CD4-positive, alpha-beta T cell treated with Interleukin-17A for 1 hour (primary cell): ENCODE measurements at places on chromosomes 1 and 21.

- DNase-seq = no peak
Observed at GRCh38 chr1:246544001-246544400, 22.1 kb downstream of the TFB2M start.

- DNase-seq = no peak
Observed at GRCh38 chr1:63524201-63524600, 876 bp downstream of the EFCAB7 start.

DNA sequence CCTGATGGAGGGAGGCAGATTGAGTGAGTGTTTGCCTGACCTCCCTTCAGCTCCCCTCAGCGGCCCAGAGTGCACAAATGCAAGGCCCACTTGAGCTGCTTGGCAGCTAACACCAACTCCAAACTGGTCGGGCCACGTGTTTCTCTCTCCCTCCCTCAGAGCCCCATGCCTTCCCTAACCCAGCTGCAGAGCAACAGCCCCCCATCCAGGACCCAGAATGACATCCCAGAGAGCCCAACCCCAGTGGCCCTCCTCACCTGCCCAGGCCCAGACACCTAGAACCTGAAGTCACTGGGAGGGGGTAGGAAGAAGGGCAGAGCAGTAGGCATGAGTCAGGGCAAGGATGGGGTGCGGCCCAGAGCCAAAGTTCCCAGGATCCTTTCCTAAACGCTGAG, 789 bp upstream of the S100A14 start:
- DNase-seq = no peak

DNA sequence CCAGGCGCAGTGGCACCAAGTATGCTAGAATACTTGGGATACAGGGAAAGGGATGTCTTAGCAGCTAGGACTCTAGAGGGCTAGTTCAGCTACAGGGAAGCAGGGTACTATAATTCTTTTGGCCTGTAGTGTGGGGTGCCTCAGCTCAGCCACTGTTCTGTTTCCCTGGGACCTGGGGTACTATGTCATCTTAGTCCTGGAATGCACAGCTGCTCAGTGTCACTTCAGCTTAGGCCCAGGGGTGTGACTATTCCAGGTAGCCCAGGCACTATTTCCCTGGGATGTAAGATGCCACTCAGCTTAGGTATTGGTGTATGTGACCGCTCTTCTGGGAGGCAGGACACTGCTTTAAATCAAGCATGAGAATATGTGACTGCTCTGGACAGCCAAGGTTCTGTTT, 34.1 kb downstream of the RGSL1 start:
- no peak for DNase-seq

DNA sequence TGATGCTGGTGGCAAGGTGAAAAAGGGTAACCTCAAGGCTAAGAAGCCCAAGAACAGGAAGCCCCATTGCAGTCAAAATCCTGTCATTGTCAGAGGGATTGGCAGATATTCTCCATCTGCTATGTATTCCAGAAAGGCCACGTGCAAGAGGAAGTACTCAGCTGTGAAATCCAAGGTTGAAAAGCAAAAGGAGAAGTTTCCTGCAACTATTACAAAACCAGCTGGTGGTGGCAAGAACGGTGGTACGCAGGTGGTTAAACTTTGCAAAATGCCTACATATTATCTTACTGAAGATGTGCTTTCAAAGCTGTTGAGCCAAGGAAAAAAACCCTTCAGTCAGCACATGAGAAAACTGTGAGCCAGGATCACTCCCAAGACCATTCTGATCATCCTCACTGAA, 13.7 kb upstream of the VPS45 start:
- no peak for DNase-seq

DNA sequence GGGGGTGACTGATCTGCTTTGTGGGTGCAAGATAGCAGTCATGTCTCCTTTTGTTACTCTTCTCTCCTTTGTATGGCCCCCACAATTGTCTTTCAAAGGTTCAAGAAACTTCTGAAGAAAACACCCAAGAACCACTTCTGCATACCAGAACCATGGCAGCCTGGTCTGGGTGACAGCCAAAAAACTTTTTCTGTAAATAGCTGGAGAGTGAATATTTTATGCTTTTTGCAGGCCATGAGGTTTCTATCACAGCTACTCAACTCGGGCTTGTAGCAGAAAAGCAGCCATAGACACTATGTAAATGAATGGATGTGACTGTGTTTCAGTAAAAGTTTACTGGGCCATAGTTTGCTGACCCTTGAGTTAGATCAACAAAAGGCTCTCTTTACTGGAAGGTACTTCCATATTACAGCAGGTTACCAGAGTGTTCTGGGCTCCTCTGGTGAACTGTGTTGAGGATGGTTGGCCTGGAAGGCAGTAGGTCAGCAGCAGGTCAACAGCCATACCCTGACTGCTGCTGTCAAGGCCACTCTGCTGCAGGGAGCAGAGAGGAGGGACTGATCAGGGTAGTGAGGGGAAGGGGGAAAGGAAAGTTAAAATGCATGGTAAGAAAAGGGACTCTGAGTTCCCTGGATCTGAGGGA, 116.4 kb downstream of the GDAP2 start:
- no peak for DNase-seq

DNA sequence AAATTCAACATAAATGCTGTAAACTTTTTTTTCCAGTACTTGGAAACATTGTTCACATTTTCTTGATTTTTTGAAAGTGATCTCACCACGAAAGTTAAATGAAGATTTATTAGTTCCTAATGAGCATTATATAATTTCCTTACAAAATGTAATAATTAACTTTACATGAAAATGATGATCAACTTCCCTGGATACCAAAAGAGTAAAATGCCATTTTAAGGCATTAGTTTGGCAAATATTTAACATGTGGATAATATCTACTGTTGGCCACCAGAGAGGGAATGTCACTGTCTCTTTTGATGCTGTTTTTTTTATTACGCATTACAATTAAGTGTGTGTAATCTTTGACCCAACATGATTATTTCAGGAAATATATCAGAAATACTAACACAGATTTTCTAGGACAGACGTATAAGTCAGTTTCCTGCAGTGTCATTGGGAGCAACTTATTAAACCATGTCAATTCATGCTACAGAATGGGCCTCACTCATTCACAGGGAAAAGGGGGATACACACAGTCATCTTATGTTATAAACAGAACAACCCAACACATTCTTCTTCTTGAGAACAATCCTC, 903.9 kb upstream of the ADGRL2 start:
- DNase-seq = no peak

DNA sequence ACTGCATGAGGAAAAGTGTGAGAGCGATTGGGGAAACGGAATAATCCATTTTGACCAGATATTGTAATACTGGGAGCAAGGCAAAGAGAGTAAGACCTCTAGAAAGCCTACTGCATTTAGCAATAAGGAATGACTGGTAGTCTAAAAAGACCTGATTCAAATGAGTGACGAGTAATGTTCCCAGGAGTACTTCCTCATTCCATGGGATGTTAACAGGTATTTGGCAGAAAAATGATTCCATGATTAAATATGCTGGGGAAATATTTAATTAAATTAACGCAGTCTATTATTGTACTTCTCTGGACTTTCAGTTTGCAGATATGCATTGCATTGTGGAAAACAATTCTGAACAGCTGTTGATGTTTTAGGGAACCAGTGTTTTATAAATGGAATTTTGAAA, 105.5 kb downstream of the RPE65 start:
- no peak for DNase-seq

- no peak for DNase-seq
Observed at GRCh38 chr1:8985915-8986813, 40.1 kb downstream of the SLC2A7 start.
